ENCODE measurements at places on chromosomes 6 and 20.

GRCh38 chr20:37189416-37190016 is 10.2 kb upstream of the MROH8 start:
- DNase-seq: no peak

DNA sequence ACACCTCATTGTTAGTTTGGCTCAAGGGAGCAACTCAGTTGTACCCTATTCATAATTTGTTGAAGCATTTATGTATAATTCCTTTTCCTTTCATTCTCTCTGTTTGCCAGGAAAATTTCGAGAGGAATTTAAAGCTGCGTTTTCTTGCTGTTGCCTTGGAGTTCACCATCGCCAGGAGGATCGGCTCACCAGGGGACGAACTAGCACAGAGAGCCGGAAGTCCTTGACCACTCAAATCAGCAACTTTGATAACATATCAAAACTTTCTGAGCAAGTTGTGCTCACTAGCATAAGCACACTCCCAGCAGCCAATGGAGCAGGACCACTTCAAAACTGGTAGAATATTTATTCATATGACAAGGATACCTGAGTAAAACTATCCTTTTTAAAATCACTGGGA is 45.2 kb upstream of the GFRAL start:
- no peak for DNase-seq

GRCh38 chr6:40197371-40197770 is 263.1 kb upstream of the MOCS1 start:
- DNase-seq: no peak

DNA sequence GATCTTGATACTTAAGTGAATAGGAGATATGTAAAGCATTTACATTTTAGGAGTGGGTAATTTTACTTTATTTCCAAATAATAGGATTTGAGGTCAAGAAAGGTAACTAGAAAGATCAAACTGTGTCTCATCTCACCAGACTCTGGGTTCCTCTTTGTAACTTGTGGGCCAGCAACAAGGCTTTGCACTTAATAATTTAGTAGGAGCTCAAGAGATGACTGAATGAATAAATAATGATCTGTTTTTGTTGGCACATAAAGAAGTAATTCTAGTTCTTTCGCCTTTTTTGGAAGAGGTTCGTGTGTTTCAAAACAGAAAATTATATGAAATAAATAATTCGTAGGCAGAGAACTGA is 67.4 kb upstream of the FABP7 start:
- no peak for DNase-seq

DNA sequence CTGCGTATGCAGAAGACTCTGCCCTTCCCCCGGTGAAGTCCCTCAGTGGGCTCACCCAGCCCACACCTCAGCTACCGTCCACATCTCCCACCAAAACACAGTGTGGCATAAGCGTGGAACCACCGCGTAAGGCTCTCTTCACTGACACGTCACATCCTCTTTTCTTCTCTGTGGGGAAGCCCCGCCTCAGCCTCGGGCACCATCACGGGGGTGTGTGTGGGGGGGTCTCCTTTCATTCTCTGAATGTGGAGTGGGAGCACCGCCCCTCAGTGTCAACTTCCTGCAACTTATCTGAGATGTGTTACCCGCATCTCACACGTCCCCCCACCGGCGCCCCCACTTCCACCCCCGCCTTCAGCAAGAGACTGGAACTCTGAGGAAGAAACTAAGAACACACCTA is 388.4 kb upstream of the JARID2 start:
- DNase-seq: no peak

Data from LHCN-M2 (cell line).